ENCODE measurements at places on chromosomes 7 and 10.

GRCh38 chr7:115379321-115379720, 457.4 kb downstream of the MDFIC start:
- no peak for DNase-seq

- no peak for DNase-seq
Observed at GRCh38 chr7:5567790-5568189, 144.2 kb upstream of the TNRC18 start.

DNA sequence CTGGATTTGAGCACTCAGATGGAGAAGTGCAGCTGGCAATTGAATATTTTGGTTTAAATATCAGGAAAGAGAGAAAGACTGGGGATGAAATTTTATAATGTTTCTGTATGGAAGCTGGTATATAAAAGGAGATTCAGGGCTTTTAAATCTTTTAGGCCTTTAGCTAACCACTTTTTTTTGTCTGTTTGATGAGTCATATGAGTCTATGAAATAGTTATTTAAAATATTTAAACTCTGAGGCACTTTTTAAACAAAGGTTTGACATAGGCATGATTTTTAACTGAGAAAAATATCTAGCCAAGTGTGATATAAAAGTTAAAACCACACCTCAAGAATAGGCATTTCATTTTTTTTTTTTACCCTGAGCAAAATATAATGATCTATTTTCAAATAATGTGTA, 944.3 kb downstream of the GATA3 start:
- DNase-seq, result no peak

GRCh38 chr7:28531291-28531690, 119.0 kb downstream of the CREB5 start:
- DNase-seq, result no peak

DNA sequence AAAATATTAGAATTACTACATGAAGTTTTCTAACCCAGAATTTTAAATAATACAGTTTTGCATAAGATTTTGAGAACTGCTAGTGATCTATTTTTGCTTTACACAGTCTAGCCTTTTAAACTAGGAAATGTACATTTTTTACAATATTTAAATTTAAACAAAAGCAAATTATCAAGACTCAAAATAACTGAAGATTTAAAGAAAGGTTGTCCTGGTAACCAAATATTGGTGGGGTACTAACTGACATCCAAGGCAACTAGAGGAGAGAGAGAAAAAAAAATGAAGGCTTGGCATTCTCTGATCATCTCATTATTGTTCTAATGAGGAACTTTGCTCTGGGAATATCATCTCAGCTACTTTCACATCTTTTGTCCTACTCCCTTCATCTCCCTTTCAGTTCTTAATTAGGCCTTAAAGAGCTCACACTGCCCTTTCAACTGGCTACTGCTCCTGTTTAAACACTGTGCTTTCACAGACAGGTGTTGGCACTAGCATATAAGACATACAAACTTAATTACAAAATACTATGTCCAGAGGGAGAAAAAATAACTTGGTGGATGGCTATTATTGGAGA, 33.7 kb downstream of the RAB11FIP2 start:
- no peak for DNase-seq

DNA sequence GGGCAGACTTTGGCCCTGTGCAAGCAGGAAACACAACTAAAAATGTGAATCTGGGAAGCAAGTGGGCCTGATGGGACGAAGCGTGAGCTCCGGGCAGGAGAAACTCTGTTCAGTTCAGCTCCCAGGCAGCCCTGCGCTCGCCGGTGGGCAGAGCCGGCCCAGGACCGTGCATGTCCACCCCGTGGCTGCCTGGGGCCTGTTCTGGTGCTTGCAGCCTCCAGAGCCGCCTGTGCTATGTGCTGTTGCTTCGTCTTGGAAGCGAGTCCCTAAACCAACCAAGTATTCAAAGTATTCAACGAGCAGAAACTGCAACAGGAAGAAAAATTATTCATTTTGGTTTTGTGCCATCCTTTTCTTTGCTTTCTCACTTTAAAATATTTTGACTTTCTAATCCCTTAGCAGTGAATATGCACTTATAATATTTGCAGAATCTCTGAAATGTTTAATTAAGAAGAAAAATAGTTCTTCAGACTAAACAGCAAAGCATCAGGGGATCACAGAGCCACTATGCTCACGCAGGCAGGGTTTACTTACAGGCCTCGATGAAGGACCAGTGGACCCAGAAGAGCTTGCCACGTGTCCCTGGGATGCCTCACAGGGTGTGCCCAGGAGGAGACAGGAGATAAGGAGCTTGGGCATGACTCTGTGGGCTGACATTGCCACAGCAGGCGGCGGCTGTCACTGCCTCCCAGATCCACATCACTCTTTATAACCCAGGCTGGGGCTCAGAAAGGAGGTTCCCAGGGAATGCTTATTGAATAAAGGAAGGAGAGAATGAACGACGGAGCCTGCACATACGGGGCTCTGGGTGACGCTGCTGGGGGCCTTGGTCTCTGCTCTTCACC, 45.6 kb downstream of the VIPR2 start:
- DNase-seq, result no peak

- DNase-seq, result no peak
Observed at GRCh38 chr10:112369495-112370423, 4.2 kb upstream of the ACSL5 start.

- no peak for DNase-seq
Observed at GRCh38 chr10:44902941-44903545, 8.1 kb upstream of the TMEM72 start.

GRCh38 chr10:71077143-71077581, 135.2 kb upstream of the UNC5B start:
- DNase-seq, result no peak

All from non-pigmented ciliary epithelial cell (primary cell).